ENCODE measurements at places on chromosomes 7 and 10.
A peak's percentile ranks its signal among the peaks of the same experiment; 100 is the strongest.

DNA sequence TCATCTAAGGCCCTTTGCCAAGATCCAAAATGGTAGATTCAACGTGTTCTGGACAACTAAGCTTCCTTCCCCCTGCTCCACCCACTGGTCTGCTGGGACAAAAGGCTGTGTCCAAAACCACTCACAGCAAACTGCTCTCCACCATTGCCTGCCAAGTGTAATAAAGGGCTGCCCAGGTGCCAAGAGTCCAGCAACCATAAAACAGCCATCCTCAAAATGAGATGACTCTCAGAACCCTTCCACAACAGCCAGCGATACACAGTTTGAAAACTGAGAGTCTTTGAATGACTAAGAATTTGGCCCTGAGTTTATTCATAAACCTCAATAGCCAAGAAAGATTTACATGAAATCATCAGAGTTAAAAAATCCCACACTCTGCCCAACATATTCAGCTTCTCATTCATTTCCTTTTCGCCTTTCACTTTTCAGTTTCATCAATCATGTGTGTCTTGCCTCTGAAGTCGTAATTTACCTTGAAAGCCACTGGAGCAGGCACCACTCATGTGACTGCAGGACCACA lies 658.1 kb upstream of the MGMT start:
- no peak for DNase-seq

DNA sequence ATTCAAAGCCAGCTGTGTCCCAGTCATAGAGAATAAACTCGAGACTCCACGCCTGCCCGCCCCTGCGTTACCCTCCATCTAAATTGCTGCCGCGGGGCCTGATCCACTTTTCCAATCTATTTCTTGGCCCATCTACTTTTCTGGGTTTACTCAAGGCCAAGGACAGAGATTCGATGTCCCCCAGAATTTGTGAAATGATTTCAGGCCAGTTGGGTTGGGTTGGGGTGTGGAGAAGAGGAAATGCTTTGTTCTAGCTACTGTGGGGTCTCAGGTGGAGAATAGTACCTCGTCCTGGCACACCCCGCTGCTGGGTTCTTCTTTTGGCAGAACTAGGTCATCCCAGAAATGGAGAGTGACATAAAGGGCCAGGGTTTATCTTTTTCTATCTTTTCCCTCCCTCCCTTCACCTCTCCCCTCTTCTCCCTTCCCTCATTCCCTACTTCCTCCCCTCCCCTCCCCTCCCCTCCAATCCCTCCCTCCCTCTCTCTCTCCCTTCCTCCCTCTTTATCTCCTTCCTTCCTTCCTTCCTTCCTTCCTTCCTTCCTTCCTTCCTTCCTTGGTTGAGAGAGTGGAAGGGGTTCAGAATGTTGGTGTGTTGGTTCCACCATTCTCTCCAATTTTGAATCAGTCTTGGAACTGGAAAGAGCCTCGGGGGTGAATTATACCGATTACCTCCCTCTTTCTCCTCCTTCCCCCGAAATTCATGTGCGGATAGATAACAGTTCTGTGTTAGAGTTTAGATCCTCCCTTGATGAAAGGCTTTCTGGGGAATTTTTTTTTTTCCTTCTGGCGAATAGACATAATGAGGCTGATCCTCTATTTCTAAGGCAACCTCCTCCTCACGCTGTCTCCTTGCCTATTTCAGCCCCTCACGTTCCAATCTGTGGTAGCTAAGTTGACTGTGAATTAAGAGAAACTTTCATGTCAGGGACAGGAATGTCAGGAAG lies 1.2 kb upstream of the TMEM229A start:
- no peak for DNase-seq

DNA sequence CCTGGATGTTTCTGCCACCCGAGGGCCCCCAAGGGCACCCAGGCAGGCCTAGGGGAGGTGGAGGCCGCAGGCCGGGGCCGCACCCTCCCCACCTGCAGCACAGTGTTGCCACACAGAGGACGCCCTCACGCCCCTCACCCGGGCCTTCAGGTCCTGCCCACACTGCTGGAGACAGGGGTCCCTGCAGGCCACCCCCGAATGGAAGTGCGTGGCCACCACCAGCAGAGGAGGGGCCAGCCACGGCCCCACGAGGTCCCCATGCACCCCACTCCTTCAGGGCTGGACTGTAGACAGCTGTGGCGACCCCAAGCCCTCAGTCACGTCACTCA lies 35.4 kb downstream of the ADAP1 start:
- no peak for DNase-seq

GRCh38 chr7:37372750-37373149 lies 75.9 kb downstream of the ELMO1 start:
- DNase-seq = no peak

- no peak for DNase-seq
Observed at GRCh38 chr10:75071756-75072155, 39.7 kb upstream of the SAMD8 start.

- DNase-seq = no peak
Observed at GRCh38 chr10:30763918-30764317, 134.4 kb upstream of the LYZL2 start.

DNA sequence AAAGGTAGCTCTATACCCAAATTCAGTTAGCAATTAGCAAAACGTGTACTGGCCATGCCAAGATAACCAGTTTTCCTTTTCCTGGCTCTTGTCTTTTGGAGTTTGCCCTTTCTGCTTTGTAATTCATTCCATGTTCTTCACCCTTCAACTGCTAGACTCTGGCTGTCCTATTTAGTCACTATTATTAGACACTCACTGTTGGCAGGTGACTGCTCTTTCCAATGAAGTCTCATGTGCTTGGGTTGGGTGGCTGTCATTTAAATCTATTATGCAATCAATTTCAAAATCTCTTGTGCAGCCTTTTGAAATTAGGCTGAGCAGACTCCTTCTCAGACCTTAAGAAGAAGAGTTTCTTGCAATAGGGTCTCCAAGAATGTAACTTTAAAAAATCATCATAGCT lies 266.5 kb downstream of the GPR158 start:
- DNase-seq = no peak

DNA sequence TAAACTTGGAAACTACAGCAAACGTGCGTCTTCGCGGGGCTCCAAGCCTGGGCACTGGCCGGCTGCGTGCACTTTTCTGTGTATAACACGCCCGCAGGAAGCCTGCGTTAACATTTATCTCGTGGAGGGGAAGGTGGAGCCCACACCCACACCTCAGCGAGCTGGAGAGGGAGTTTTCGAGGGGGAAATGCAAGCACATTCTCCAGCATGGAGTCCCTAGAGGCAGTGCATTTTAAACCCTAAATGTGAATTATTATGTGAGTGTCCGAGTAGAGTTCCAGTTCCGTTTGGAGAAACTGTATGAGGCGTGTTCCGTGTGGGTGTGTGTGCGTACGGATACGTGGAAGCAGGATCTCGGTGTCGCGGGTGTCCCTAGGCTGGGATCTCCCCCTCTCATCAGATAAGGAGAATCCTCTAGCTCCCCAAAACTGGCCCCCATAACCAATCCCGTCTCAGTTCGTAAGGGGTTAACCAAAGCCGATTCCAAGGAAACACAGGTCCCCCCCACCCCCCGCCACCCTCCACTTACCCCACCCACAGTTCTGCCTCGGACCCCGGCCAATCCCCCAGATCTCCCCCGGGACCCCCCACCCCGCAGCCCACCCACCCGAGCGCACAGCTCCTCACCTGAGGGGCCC lies 403 bp downstream of the CDK6 start:
- no peak for DNase-seq

GRCh38 chr7:156892081-156892800 lies 742 bp downstream of the LMBR1 start:
- DNase-seq = no peak

GRCh38 chr7:105567024-105567423 lies 14.3 kb downstream of the EFCAB10 start:
- DNase-seq = no peak

- DNase-seq = no peak
Observed at GRCh38 chr7:147231275-147231674, 1114.7 kb downstream of the CNTNAP2 start.

- DNase-seq = no peak
Observed at GRCh38 chr10:77493851-77494261, 143.8 kb downstream of the KCNMA1 start.

DNA sequence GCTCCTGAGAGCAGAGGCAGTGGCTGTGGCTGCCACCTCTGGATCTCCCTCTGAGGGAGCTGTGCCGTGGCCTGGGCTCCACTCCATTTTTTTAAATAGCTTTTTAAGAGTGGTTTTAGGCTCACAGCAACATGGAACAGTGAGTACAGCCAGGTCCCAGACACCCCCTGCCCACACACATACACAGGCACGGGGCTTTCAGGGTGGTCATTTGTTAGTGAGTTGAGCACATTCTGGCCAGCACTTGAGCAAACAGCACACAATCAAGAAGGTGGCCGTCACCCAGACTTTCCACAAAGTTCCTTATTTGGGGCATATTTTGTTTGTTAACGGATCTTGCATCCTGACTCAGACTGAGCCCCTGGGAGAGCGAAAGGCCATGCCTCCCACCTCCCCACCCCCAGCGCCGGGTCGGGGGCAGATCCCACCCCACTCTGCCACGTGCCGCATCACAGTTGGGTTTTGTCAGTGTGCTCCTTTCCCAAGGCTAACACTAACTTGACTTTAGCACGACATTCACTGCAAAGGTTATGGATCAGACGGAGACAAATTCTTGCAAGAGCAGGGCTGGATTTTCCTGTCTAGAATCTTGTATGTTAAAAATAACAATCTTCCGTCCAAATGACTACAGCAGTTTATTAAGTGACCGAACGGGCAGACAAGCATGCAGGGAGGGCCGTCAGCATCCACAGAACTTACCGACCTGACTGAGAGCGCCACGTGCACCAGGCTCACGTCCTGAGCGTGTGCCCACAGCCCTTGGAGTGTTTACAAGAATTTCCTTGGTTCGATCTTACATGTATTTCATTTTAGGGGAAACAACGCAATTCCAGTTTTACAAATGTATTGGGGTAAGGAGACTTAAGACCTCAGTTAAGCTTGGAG lies 156.5 kb upstream of the NPS start:
- no peak for DNase-seq

GRCh38 chr7:29609162-29610037 lies 45.8 kb downstream of the PRR15 start:
- DNase-seq = no peak

- no peak for DNase-seq
Observed at GRCh38 chr7:156527458-156527890, 113.1 kb upstream of the RNF32 start.

GRCh38 chr7:26879671-26880070 lies 15.3 kb upstream of the SKAP2 start:
- no peak for DNase-seq

DNA sequence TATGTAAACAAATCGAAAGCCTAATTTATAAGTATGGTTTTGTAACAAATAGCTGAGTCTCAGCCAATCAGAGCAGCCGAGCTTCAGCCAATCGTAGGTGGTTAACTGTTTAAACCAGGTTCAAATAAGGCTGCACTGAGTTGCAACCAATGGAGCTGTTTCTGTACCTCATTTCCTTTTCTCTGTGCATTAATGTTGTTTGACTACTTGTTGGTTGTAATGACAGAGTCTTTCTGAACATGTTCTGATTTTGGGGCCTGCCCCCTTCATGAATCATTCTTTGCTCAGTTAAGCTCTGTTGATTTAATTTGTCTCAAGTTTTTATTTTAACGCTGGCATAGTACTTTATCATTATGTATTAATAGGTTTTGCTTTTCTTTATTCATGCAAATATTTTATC lies 14.6 kb downstream of the OTUD1 start:
- no peak for DNase-seq

- no peak for DNase-seq
Observed at GRCh38 chr10:6918305-6918704, 338.2 kb upstream of the PRKCQ start.

DNA sequence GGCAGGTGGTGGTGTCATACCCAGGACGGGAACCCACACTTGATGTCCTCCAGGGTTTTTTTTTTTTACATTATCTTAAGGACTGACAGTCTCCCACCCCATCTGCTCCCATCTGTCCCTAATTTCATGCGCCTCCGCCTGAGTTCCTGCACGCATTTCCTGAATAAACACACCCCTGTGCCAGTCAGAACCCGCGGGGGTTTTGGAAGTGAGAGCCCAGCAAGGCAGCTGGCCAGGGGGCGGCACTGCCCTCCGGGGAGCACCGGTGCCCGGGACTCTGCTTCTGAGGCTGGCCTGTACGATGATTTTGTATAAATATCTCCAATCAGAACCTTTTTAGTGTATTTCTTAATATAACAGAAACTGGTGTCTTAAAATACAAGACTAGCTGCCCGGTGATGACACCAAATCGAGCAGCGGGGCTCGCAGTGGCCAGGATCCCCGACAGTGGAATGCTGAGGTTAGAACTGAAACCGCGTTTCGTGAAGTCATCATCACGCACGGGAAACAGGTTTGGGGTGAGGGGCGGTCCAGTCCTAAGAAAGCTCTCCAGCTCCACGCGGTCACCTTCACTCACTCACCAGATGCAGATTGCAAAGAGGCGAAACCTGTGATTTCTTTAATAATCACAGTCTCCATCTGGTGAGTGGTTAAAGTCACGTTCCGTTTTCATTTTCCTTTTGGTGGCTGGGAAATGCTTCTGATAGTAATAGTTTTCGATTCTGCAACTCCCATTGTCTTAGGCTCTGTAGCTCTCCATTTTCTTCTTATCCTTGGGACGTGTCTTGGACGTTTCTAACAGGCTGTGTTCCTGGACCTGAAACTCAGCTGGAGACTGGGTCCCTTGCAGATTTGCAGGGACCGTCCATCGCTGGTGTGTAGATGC lies 19.7 kb downstream of the BNIP3 start:
- DNase-seq = peak; percentile 66

DNA sequence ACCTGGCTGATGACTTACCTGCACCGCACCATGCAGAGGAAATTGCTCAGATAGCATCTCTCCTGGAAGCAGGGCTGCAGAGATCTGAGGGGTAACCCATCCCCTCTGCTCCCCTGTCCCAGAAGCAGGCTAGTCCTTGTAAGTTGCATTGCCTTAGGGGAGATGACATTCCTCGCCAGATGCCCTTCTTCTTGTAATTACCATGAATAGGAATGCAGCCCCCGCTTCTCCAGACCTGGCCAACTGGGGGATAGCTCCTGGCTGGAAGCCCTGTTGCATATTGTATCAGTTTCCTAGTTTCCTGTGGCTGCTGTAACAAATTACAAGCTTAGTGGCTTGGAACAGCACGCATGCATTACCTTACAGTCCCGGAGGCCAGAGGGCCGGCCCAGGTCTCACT lies 47.5 kb upstream of the EN2 start:
- DNase-seq = no peak
